Stimulated activated CD4-positive, alpha-beta T cell treated with anti-CD3 and anti-CD28 coated beads, Interleukin-15, amount 100 ng/mL, for 1 hour (primary cell): ENCODE measurements at places on chromosomes 11 and 22.

GRCh38 chr11:105297463-105297862 is 157.9 kb upstream of the CARD18 start:
- no peak for DNase-seq

- no peak for DNase-seq
Observed at GRCh38 chr22:38422611-38423511, 32.1 kb downstream of the KCNJ4 start.

- no peak for DNase-seq
Observed at GRCh38 chr11:30960387-30960992, 374.3 kb upstream of the MPPED2 start.

DNA sequence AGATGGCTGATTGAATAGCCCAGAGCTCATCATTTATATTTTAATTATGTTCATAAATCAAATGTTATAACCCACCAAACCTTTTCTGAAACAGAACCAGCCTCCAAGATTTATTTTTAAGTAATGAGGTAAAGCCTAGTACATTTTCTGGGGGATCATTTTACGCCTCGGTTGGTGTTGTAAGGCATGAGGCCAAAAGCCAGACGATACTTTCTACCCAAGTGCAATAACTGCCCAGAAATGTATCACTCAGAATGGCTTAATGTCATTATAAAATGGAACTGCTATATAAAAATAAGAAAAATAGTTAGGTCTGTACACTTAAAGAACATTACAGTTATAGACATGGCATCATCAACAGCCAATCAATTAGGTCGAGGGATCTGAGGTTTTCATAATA is 283.3 kb downstream of the CADM1 start:
- no peak for DNase-seq

GRCh38 chr22:27673839-27674238 is 127.7 kb downstream of the MN1 start:
- DNase-seq, result no peak

- no peak for DNase-seq
Observed at GRCh38 chr22:32917577-32918354, 116.3 kb downstream of the TIMP3 start.

GRCh38 chr11:28677721-28678120 is 569.5 kb downstream of the METTL15 start:
- DNase-seq, result no peak

- DNase-seq, result no peak
Observed at GRCh38 chr22:45334068-45334467, 24.3 kb downstream of the FAM118A start.

DNA sequence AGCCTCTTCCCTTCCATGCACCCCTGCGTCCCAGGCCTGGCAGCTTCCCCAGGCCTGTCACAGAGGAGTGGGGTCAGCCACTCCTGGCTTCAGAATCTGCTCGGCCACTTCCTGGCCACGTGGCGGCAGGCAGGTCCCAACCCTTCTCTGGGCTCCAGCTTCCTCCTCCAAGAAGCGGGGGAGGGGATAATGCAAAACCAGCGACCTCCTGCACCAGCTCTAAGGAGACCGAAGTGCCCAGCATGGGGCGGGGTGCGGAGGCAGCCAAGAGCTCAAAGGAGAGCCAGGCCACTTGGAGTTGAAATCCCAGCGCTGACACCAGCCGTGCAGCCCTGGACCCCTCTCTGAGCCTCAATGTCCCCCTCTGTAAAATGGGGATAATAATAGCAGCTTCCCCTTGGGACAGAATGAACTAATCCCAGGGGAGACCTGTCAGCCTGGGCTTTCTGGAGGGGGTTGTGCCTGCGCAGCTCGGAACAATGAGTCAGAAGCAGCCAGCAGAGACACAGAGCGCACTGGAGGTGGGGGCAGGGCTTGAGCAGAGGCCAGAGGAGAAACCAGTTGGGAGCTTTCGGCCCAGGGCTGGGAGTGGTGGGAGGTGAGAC is 22.8 kb upstream of the PICK1 start:
- no peak for DNase-seq

GRCh38 chr22:47064016-47064415 is 301.6 kb downstream of the TBC1D22A start:
- no peak for DNase-seq

DNA sequence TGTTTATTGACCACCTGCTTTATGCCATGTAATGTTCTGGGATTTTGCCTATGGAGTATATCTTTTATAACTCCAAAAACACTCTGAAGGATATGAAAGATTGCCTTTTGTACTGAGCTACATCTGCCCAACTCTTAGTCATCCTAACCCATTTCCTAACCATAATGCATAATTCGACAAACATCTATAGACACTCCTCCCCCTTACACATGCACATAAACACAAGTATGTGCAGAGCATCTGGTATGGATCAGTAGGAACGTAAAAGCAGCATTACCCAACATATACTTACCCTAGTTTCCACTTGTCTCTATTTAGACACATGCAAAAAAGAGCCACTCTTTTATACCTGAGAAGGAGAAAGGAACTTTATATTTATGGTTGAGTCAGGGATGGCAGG is 272.8 kb downstream of the FAM76B start:
- DNase-seq, result no peak

DNA sequence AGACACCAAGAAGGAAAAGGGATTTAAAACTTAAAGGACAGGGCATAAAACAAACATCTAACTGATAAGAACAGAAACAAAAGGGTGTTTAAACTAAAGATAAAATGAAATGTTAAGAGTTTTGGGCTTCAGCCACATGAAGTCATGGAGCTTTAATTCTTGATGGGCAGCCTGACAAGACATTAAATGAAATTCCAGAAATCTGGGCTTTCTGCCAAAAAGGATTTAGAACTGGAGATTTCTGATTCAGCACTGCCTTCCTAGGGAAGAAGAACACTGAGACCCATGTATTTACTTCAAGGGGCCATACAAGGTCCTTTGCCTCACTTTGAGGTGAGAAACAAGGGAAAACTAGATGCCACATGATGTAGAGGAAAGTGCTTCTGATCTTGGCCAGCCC is 355.9 kb upstream of the RAG2 start:
- DNase-seq, result no peak

- DNase-seq, result no peak
Observed at GRCh38 chr11:61357233-61357893, 4.3 kb downstream of the CYB561A3 start.

- DNase-seq, result no peak
Observed at GRCh38 chr11:128575961-128576350, 11.4 kb downstream of the ETS1 start.

DNA sequence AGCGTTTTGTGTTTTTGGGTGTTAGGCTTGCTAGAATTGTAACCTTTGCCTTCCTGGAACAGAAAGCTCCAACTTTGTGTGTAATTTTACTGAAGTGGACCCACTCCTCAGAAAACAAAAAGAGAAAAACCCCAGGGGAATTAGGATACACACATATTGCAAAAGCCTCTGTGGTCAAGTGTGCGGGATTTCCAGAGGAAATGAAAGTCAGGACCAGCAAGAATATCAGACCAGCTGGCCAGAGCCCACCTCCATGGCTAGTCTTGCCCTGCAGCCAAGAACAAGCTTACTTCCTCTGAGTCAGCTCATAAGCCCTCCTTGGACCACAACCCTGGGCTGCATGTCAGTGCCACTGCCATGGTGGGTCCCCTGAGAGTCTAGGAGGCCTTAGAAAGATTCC is 37.0 kb upstream of the FTH1 start:
- no peak for DNase-seq

- no peak for DNase-seq
Observed at GRCh38 chr11:58707767-58708166, 24.0 kb downstream of the GLYAT start.

DNA sequence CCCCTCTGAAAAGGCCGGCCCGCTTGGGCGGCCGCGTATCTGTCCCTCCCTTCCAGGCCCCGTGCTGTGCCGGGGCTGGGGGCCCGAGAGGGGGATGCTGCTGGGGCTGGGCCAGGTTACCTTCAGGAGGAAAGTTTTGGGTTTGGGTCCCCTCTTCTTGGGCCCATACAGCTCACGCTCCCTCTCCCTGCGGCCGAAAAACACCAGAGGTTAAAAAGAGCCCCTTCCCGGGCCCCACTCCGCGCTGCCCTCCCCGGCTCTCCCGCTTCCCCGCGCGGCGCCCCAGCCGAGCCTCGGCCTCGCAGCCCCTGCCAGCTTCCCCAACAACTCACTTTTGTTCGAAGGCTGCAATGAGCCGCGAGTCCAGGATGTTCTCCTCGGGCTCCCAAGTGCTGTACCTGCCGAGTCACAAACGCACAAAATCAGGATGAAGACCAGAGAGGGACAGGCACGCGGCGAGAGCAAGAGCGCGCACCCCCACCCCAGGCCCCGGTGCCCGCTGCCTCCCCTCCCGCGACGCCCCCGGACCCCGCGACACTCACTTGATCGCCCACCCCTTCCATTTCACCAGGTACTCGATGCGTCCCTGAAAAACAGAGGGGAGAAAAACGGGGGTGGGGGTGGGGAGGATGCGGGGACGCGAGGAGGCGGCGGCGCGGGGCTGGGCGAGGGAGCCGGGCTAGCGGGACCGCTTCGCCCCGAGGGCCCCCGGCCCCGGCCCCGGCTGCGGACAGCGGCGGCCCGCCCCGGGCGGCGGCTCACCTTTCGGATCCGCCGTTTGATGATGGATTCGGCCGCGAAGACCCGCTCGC is 450 bp downstream of the CBX6 start:
- DNase-seq, result no peak

DNA sequence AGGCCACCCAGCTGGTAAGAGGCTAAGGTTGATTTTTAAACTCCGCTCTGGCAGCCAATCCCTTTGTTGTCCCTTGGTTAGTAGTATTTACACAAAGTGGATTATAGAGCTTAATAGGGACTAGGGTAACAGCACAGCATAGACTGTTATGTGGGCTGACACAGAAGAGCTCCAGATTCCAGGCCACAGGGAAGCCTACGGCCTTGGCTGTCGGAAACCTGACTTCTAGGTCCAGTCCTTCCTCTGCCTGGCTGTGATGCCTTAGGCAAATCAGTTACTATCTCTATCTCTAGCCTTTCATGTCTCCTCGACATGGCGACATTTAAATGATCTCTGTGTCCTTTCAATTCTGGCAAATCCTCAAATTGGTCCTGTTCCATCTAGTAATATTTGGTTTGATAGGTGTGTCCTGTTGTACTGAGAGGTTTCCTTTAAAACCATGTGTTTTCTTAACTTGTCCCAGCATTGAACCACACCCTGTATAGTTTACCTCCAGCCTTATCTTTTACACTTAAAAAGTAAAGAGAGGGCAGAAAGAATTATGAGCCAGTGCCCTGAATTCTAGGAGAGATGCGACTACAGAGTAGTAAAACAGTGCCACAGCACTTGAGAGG is 4.2 kb downstream of the MMP1 start:
- DNase-seq, result no peak

- DNase-seq, result peak; percentile 27
Observed at GRCh38 chr11:6737872-6738466, 33.8 kb downstream of the OR2AG2 start.

DNA sequence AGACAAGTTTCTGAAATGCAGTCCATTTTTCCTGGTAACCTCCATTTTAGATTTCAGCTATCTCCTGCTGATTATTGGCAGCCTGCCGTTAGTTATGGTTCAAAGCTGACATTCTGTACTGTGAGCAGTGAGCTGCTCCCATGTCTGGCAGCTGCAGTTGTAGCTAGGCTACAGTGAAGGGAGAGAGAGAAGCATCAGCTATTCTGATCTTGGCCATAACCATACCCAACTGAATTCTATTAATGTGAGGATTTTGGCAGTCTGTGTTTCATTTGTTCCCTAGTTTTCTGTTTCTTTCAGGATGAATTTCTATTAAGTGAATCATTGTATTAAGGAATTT is 33.4 kb downstream of the SIK2 start:
- DNase-seq, result no peak

- DNase-seq, result no peak
Observed at GRCh38 chr22:35310556-35311550, 11.2 kb downstream of the TOM1 start.

GRCh38 chr11:64705501-64705900 is 17.5 kb downstream of the NRXN2 start:
- no peak for DNase-seq

DNA sequence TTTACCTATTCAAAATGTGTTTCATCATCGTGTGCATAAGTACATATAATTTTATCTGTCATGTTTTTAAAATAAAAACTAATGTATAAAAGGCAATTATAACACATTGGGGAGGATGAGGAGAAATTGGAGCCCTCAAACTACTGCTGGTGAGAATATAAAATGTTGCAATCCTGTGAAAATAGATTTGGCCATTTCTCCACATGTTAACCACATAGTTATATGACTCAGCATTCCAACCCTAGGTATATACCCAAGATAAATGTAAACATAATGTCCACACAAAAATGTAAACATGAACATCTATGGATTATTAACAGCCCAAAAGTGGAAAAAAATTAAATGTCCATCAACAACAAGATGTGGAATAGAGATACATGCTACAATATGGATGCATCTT is 928.0 kb upstream of the FAT3 start:
- no peak for DNase-seq

DNA sequence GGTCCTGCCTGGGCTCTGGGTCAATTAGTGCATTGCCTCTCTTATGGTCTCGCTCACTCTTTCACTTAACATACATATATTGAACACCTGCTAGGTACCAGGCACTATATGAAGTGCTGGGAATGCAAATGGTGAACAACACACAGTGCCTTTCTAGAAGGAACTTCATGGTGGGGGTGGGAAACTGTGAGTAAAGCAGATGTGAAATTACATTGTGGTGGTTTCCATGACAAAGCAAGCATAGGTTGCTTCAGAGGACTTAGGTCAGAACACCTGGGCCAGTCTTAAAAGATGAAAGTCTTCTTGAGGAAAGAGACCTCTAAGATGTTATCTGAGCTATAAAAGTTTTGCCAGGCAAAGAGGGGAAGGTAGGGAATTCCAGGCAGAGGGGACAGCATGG is 231.3 kb downstream of the BUD13 start:
- DNase-seq, result no peak

DNA sequence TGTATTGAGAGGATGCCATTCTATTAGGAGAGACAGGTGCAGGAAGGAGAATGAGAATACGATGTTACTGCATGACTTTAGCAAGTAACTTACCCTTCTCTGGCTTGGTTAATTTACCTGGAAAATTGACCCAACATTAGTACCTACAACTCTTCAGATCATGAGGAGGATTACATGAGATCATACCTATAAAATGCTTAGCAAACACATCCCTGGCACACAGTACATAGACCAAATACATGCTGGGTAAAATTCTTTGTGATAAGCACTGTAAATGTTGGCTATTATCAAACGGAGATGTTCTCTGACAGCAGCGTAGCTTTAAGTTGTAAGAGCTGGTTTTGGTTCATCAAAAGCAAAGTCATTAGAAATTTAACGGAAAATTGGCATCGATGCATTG is 28.8 kb downstream of the LARGE1 start:
- DNase-seq, result no peak
